ENCODE measurements at places on chromosomes 4 and X.
A peak's percentile ranks its signal among the peaks of the same experiment; 100 is the strongest.

DNA sequence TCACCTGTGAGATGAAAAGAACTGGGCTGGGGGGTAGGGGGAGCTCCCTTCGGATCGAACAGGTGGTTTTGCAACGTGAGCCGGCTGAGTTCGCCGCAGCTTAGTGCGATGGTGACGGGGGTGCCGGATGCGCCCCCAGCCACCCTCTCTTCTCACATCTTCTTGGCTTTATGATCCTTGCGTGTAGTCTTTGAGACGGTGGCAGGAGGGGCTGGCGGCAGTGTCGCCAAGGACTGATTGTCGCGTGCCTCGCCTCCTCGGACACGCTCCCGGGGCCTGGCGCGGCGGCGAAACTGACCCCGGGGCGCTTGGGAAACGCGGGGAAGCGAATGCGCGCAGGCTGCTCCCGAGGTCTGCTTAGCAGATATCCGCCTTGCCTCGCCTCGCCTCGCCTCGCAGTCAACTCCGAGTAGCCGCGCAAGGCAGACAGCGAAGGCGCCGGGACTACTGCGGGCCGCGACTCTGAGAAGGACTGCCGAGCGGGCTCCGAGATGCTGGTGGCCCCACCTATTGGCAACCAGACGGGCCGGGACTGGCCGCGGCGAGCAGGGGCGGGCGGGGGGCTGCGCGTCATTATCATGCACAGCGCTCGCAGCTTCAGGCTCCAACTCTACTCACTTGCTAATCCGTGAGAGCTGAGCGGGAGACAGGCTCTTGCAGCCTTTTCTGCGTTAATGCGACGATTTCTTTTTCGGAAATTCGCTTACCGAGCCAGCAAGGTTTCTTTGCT lies 1.5 kb downstream of the GRID2 start:
- peak; percentile 54 for DNase-seq

GRCh38 chr4:147327322-147327721 lies 153.6 kb upstream of the EDNRA start:
- no peak for DNase-seq

DNA sequence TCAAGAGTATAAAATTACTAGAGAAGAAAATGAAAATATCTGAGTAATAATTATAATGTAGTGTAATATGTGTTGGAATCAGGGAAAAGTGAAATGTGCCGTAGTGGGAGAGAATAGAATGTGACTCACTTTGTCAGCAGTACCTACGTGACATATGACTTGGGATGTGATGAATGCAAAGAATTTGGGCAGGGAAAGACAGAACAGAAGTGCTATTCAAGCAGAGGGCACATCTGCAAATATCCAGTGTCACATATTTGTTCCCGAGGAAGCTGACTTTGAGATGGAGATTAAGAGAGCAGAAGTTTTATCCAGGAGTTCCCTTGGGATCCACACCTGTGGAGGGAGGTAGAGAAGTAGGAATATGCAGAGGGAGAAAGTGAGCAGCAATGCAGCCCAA lies 69.3 kb upstream of the HS3ST1 start:
- no peak for DNase-seq

DNA sequence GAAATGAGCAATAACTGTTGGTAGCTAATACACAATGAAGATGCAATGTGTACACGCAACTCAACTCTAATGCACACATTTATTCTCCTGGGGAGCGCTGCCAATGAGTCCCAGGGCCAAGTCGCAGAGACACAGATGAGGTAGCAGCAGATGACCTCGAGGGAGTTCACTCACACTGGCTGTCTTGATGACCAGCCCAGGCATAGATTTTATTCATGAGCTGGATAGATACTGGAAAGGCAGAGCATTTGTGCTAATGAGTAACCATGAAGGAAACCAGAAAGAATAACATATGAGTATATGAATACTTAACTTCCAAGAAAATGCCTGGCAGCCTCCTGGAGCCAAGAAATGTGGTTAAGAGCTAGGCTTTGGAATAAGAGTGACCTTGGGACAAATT lies 42.3 kb downstream of the RASL11B start:
- DNase-seq = no peak

- DNase-seq = no peak
Measured at GRCh38 chrX:111511477-111511876, at the start of gene SERTM2. TSS of gene SERTM2 (plus strand) at chrX:111511645. CDS start at chrX:111518858, 7,213 bp downstream.

DNA sequence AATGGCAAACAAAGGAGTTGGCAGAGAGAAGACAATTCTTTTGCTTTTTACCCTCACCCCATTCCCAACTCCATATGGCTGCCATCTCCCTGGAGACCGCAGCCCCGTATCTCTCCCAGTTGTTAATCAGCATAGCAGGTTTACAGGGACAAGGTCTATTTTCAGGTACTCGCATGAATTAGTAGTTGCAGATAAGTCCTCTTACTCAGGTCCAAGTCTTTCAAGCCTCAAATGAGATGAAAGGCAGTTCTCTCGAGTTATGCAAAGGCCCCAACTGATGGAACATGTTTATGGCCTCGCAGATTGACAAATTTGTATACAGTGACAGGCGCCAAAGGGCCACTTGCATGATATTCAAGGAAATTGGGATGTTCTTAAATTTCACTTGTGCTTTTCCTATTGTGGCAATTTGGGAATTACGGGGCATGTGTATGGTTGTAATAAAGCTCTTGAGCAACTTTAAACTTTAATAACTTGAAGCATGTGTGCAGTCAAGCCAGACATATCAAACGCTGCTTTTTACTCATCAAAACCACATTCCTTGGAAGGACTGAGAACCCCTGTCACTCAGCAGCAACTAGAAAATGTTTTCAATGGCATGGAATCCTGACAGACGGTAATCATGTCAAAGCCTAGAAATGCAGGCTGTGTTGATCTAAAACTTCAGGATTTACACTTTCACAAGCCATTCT lies 45.1 kb downstream of the KDR start:
- DNase-seq = no peak

- no peak for DNase-seq
Measured at GRCh38 chrX:19776753-19777152, 110.6 kb downstream of the SH3KBP1 start.

DNA sequence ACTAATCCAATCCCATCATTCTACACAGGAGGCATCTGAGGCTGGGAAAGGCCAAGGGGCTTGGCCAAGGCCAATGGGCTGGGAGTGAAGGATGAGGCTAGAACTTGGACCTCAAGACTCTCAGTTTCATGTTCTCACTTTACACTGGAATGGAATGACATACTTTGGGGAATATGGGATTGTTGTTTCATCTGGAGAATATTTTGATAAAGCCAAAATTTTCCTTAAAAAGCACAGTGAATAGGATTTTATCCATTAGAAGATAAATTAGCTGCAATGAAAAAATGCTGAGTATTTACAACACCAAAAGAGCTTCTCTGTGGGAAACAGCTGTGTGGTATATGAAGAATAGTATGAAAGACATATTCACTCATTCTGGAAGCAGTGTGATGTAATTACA lies 29.3 kb downstream of the SMIM20 start:
- no peak for DNase-seq

GRCh38 chrX:41322821-41323603 lies 10.9 kb upstream of the DDX3X start:
- no peak for DNase-seq

DNA sequence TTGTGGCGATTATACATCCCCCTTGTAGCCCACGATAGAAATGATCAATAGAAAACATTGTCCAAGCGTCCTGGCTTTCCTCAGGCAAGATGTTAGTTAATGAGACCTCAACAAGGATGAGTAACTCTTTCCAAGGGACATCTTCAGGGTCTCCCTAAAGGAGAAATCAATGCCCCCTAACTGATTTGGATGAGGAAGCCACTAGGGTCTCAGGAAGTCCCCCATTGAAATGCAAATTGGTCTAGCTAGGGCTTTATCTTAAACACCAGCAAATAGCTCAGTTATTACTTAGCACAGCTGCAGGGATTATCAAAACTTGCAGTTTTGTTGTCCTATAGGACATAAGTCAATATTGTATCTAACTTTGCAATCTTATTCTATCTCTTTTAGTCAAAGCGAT lies 721.5 kb downstream of the IL1RAPL1 start:
- DNase-seq = no peak

- DNase-seq = no peak
Measured at GRCh38 chr4:88018466-88018865, 11.0 kb downstream of the PKD2 start.

DNA sequence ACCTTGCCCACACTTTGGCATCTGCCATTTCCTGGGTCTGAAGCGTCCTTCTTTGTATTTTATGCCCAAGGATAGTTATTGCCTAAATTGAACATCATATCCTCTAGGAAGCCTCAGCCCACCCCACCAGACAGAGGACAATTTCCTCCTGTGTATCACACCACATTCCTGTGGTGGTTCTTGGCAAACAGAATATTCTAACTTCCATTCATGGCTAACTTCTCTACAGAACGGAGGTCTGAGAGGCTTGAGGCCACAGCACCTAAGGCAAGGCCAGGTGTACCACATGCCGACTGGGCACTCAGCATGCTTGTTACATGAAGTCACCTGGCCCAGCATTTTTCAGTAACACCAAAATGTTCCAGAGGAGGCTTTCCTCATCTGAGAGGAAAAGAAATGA lies 42.4 kb downstream of the CD99L2 start:
- DNase-seq = no peak

DNA sequence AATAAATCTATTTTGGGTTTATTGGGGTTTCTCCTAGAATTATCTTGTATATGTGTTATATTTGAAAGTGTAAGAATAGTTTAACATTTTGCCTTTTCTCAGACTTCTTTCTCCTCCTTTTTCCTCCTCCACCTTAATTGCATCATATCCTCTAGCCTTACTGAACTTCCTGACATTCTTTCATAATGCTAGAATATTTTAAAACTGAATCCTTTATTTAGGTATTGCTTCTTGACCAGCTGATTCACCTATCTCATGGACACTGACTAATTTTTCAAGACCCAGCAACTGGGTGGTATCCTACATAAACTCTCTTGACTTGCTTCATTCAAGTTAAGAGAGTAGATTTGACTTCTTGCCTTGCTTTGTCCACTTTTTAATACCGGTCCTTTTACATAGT lies 1508.9 kb downstream of the STIM2 start:
- DNase-seq = no peak

GRCh38 chr4:15771216-15772058 lies 6.7 kb upstream of the CD38 start:
- DNase-seq = no peak

- DNase-seq = peak; percentile 42
Measured at GRCh38 chrX:24023972-24024669, 2.9 kb downstream of the KLHL15 start.

- DNase-seq = no peak
Measured at GRCh38 chrX:134746410-134746785, 88.1 kb upstream of the PLAC1 start.

DNA sequence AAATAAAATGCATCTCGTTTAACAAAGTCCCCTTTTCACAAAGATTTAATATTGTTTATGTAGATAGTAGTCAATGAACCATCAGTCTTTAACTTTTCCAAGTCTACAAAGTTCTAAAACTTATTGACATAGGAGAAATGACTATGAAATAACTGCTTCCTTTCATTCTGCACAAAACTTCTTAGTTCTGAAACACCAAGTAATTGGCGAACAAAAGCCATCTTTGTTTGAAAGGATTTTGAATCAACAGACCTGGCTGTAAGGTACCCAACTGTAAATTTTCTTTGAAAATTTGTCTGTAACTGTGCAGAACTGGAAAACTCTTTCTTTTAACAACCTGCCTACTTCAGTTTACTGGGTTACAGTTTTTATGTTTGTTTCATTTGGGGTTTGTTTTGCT lies 25.9 kb downstream of the LEF1 start:
- no peak for DNase-seq

- no peak for DNase-seq
Measured at GRCh38 chr4:81687471-81687870, 215.8 kb upstream of the RASGEF1B start.

GRCh38 chr4:39928538-39928937 lies 49.2 kb downstream of the PDS5A start:
- no peak for DNase-seq

DNA sequence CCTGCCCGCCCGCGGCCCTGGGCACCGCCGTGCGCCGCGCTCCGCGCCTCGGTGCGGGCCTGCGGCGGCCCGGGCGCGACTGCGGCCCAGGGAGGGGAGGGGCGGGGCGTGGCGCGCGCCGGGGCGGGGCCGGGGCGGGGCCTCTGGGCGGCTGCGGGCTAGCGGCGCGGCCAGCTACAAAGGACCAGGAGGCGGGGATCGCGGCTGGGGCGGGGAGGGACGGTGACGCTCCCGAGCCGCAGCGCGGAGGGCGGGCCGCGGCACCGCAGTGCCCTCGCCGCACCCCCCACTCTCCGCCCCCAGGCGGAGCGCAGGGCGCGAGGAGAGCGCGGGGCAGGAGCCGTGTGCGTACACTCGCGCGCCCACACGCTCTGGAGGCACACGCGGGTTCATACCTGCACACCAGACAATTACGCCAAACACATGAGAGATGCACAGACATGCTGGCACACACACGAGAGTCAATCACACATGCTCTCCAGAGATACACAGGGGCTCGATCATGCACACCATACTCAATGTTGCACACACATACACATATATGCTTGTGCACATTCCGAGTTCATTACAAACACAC lies at the start of gene CRMP1:
Gene CRMP1, minus strand, starts transcription at position 83 of the 577 bp plus-strand sequence. CDS start 117 bp downstream, outside the sequence.
- DNase-seq = peak; percentile 78

DNA sequence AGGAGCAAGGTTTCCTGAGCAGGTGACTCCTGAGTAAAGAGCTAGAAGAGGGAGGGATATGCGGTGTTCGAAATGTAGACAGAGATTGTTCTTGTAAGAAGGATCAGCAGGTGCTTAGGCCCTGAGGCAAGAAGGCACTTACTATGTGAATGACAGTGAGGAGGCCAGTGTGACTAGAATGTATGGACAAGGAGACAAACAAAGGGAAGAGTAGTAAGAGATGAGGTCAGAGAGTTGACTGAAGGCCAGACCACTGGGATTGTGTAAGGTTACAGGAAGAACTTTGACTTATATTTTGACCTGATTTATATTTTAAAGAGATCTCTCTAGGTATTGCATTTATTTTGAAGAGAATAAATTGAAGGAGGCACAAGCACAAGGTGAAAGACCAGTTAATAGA lies 118.4 kb upstream of the ENPEP start:
- DNase-seq = no peak

DNA sequence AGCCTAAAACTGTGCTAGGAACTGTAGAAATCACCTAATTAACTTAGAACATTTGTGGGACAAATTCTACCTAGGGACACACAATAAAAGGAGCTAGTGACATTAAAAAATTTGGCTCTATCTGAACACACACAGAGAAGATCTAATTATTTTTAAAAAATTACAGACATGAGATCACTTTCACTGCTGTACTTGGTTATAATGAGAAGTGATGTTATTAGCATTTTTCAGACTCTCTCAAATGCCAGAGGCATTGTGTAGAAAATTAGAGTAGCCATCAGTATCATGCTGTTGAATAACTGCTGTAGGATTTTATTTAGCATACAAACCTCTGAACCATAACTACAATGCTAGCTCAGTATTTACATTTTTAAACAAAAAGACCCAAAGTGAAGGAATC lies 109.1 kb upstream of the ANK2 start:
- no peak for DNase-seq

DNA sequence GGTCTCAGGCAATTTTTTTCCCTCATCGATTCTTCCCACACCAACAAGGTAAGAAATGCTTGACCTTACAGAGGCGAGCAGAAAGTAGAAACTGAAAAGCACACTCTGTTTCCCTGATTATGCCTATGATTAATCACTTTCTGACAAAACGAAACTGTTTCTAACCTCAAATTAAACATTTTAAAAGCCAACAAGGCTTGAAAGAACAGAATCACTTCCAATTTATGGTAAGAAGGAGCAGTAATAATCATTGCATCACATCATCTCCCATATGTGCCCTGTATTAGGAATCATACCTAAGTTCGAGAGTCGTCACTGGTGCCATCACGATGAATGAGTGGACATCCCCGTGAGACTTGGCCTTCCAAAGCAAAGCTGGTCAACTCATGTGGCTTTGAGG lies 12.5 kb upstream of the CXCL13 start:
- DNase-seq = no peak
